Adrenal gland (tissue), 19 donors: ENCODE measurements at places on chromosomes 1 and 21. TPM values are rescaled to one million over a fixed set of nuclear protein-coding genes. Genes with fewer than 3 reads are reported as not detected.

PROX1 gene
- total RNA-seq: 61.3 TPM

PAQR6 gene
- 1.2 TPM for total RNA-seq

NOS1AP gene
- 5.9 TPM for total RNA-seq

DNA sequence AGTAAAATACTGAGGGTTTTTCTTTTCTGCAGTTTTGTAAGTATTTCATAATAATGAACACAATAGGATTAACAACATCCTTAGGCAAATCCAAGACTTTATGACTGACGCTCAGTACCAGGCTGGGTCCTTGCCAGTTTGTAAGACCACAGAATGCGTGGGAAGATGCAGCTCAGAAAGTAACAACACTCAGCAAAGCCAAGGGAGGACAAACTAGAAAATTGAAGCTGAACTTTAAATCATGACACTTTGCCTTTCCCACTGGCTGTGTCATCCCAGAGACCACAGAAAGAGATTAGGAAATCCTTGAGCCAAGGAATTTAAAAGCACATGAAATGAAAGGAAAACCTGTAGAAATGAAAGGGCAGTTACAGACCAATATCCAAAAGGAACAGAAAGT is 426.3 kb upstream of the CHRM3 start:
- no peak overlapping the region for H3K4me3 ChIP-seq
- H3K4me1 ChIP-seq: no peaks in the 10 kb centered on the region
- DNase-seq: no peak
- no peaks in the 10 kb centered on the region for H3K27me3 ChIP-seq
- H3K27ac ChIP-seq: no peak overlapping the region
- H3K36me3 ChIP-seq: no peaks in the 10 kb centered on the region

GRCh38 chr1:38071312-38072256 is 25.0 kb upstream of the POU3F1 start:
- no peaks in the 10 kb centered on the region for H3K4me1 ChIP-seq
- DNase-seq: no peak
- H3K4me3 ChIP-seq: no peak overlapping the region
- no peak overlapping the region for H3K27ac ChIP-seq

LDLRAD2 gene
- 1.5 TPM for total RNA-seq

CD55 gene
- 600 TPM for total RNA-seq

- no peak overlapping the region for H3K4me3 ChIP-seq
- H3K36me3 ChIP-seq: no peaks in the 10 kb centered on the region
- no peak overlapping the region for H3K27ac ChIP-seq
- H3K4me1 ChIP-seq: no peaks in the 10 kb centered on the region
- no peaks in the 10 kb centered on the region for H3K27me3 ChIP-seq
- DNase-seq: no peak
Measured at GRCh38 chr1:170471398-170472053, 60.4 kb upstream of the GORAB start.

GRCh38 chr1:20126041-20126805 is 6.9 kb upstream of the PLA2G2D start:
- H3K36me3 ChIP-seq: no peaks in the 10 kb centered on the region
- peaks cover 3% of the 10 kb centered on the region for H3K4me1 ChIP-seq
- no peak overlapping the region for H3K4me3 ChIP-seq
- H3K27me3 ChIP-seq: no peaks in the 10 kb centered on the region
- no peak overlapping the region for H3K27ac ChIP-seq
- no peak for DNase-seq

TSHB gene
- total RNA-seq: not detected

NID1 gene
- total RNA-seq: 71.2 TPM

DNA sequence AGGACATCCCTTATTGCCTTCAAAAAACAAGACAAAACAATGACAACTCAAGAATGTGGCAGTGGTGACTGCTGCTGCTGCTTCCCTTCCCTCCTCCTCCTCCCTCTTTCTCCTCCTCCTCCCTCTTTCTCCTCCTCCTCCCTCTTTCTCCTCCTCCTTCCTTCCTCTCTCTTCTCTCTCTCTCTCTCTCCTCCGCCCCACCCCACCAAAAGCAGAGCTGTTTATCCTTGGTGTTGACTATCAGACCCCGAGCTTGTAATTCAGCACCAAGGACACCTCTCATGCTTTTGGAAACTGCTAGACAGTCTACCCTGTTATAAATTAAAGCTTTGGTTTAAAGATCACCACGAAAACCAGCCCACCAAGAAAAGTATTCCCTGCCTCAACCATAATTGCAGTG is 72.4 kb upstream of the IFNAR2 start:
- peaks cover 6% of the 10 kb centered on the region for H3K27me3 ChIP-seq
- no peaks in the 10 kb centered on the region for H3K4me1 ChIP-seq
- no peak overlapping the region for H3K27ac ChIP-seq
- H3K4me3 ChIP-seq: no peak overlapping the region
- no peaks in the 10 kb centered on the region for H3K36me3 ChIP-seq

LRRC53 gene
- not detected for total RNA-seq

DNA sequence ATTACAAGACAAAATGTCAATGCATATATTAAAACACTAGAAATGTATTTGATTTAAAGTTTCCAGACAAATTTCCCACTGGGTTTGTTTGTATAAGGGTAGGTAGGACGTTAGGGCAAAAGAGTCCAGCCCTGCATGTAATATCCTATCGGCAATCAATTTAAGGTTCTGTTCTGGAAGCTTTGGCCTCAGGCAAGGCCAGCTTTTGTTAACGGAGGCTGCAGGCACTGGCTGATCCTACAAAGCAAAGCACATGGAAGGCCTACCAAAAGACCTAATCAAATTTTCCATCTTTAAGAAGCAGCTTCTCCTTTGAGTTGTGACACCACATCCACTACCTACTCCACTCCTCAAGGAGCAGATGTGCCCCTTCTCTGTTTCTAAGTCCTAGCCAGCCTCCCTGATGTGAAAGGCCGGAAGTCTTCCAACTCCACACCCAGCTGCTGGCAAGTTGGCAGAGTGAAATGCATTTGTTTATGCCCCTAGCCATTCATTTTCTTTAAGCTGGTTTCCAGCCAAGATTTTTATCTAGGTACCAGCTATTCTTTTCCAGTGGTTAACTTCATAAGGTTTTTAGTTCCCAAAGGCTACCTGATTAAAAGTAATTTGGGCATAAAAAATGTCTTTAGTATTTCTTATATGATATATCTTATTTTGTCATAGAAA is 452.6 kb downstream of the PTBP2 start:
- H3K4me3 ChIP-seq: no peak overlapping the region
- DNase-seq: no peak
- no peak overlapping the region for H3K27ac ChIP-seq
- H3K36me3 ChIP-seq: no peaks in the 10 kb centered on the region
- no peaks in the 10 kb centered on the region for H3K27me3 ChIP-seq

DNA sequence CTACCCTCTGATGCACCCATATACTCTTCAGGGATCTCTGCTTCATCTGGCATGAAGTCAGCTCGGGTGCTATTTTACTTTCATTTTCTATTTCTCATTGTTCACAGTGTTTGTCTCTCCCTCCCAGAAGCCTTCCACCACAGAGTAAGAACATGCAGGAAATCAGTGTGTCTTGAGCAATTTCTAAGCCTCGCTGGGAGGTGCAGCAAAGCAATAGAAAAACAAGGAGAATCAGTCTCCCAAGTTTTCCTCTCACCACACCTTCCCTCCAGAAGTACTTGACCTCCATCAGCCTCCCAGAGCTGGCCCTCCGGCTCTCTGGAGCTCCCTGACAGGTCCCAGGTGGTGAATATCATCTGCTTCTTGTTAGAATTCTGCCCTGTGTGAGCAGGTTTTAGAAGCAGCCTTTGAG is 594.7 kb upstream of the CAMK1G start:
- H3K4me1 ChIP-seq: no peaks in the 10 kb centered on the region
- H3K36me3 ChIP-seq: no peaks in the 10 kb centered on the region
- no peak overlapping the region for H3K4me3 ChIP-seq
- no peaks in the 10 kb centered on the region for H3K27me3 ChIP-seq

DNA sequence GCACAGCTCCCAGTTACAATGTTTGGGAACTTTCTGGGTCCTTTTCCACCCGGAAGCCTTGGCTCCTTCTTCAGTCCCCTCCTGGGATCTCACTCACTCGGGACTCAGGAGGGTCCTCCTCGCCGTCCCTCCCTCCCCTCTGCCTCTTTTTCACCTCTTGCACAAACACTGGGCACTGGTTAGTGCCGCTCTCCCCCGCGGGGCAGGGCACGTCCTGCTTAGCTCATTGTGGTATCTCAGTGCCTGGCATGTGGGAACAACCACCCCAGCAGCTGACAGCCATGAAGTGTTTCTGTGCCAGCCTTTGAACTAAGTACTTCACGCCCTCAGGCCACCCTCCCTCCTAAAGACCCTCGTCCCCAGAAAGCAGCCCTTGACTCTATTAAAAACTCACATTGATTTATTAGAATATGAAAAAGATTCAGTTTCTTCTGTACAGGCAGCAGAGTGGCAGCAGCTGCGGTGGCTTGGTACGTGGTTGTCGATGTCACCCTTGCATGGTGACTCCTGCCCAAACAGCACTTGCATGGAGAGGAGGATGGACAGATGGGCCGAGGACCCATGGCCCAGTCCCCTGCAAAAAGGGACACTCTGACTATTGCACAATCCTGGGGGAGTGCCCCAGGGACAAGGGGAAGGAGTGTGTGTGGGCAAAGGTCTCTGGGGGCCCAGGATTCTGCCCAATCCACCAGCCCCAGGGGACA is 56.3 kb downstream of the SLC9A1 start:
- H3K36me3 ChIP-seq: no peaks in the 10 kb centered on the region
- no peaks in the 10 kb centered on the region for H3K27me3 ChIP-seq
- no peak overlapping the region for H3K4me3 ChIP-seq
